ENCODE measurements at places on chromosomes 3 and 15.

GRCh38 chr3:128945878-128946175 lies 48.0 kb downstream of the CFAP92 start:
- DNase-seq, result no peak

GRCh38 chr3:8660175-8661118 lies 15.8 kb upstream of the SSUH2 start:
- DNase-seq, result no peak

- no peak for DNase-seq
These were observed 342.7 kb downstream of the PTPRG start for GRCh38 chr3:61903931-61904657.

DNA sequence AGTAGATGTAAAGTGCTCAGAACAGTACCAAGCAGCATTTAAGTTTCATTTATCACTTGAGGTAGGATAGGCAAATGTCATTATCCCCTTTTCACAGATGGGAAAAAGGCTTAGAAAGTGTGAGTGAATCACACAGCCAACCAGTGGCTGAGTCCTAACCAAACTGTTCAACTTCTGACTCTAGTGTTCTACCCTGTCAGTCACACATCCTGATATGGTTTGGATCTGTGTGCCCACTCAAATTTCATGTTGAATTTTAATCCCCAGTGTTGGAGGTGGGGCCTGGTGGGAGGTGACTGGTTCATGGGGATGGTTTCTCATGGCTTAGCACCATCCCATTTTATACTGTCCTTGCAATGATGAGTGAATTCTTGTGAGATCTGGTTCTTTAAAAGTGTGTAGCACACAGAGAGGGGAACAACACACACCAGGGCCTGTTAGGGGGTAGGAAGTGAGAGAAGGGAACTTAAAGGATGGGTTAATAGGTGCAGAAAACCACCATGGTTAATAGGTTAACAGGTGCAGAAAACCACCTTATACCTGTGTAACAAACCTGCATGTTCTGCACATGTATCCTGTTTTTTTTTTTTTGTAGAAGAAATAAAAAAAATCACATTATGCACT lies 304.7 kb downstream of the SUCLG2 start:
- no peak for DNase-seq

GRCh38 chr15:66733976-66734375 lies 31.9 kb downstream of the SMAD6 start:
- no peak for DNase-seq

DNA sequence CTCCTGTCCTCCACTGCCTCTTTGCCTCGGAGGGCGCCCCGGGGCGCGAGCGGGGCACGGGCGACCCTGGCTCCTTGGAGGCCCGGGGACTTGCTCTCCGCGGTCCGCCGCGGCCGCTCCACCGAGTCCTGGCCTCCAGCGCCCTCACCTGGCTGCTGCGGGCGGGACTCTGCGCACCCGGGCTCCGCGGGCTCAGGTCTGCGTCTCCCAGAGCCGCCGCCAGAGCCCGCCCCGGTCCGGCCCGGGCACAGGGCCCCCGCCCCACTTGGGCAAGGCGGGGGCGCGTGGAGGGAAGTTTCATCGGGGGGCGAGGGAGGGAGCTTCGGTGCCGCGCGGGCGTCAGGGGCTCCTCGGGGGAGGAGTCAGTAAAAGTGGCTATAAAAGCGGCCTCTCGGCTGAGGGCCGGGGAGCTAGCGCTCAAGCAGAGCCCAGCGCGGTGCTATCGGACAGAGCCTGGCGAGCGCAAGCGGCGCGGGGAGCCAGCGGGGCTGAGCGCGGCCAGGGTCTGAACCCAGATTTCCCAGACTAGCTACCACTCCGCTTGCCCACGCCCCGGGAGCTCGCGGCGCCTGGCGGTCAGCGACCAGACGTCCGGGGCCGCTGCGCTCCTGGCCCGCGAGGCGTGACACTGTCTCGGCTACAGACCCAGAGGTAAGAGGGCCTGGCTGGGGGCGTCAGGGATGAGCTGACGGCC lies at the start of gene CEMIP:
Gene CEMIP (plus strand): TSS at position 407 of the 694 bp plus-strand sequence. CDS start 94,510 bp downstream, outside the sequence.
- DNase-seq, result peak; percentile 65
